Natural killer cell treated with Interleukin-12 subunit alpha and Interleukin-12 subunit beta and Interleukin-15 and Interleukin-18, amount 100 ng/mL, for 72 hours (primary cell): ENCODE measurements at places on chromosomes 4 and X.

DNA sequence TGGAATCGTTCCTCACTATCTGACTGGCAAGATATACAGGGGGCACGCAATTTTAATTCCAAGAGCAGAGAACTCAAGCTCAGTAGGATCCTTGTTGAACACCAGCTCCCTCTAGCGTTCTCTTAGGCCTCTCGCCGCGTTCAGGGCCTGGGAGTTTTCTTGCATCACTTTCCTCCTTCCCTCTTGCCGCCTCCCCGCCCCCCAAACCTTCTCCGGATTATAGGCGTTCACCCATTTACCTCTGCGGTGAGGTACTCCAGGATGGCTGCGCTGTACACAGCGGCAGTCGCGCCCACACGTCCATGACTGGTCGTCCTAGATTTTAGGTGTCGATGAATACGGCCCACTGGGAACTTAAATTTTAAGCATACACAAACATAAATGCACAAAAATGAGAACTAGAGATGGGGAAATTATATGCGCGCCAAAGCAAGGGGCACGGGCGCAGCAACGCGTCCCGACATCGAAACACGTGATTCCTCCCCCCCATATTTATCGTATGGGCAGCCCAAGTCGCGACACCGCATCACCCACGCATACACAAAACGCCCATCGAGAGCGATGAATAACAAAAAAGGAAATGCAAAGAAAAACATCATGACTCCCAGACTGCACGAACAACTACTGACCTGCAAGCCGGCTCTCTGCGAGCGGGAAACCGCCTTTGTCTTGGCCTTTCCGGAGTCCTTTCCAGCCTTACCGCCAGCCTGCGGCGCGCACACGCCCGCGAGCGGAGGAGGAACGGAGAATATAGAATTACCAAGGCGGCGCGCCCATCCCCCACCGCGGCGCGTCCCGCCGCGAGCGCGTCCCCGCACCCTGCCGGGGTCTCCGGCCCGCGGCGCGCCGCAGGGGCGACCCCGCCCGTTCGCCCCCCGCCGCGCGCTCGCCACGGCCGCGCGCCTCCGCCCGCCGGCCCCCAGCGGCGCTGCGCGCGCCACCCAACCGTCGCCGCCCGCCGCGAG, 759 bp downstream of the H2AZ1 start:
- peak; percentile 89 for DNase-seq
- no peak overlapping the region for H3K4me3 ChIP-seq
- peaks cover 23% of the 10 kb centered on the region for H3K4me1 ChIP-seq

DNA sequence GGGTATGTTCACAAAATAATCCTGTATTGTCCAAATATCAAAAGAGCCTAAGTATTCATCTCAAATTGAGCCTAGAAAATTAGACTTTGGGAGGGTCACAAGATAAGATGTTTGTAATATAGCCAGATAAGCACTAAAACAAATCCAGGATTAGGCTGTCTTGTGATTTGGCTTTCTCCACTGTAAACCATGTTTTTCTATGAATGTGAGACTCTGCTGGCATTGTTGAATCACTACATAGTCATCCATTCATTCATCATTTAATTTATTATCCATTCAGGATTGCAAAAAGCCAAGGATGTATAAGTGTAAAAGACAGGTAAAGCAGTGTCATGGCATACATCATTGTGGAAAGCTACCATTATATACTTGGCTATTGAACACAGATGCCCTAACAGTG, 148.0 kb downstream of the GRID2 start:
- H3K27me3 ChIP-seq, result no peaks in the 10 kb centered on the region
- no peak overlapping the region for H3K27ac ChIP-seq
- no peak overlapping the region for H3K4me3 ChIP-seq
- H3K4me1 ChIP-seq, result no peaks in the 10 kb centered on the region

DNA sequence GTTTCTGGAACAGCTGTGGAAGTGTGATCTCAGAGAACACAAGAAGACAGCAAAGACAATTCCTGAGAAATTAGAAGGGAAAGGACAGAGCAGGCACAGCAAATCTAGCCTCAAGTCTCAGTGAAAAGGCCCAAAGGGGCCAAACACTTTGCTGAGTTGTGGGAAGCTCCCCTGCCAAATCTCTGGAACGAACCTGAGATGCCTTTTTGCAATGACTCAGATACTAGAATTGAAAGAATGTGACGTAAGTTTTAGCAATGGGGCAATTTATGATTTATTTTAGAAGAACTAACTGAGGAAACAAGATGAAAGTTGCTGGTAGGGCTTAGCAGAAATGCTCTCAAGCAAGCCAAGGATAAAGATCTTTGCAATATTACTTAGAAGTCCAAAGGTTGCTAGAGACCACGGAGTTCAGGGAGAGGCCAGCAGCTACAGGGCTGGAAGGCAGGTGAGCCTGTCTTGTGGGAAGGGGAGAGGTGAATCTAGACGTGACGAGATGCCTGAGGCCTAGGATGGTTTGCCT, 92.8 kb downstream of the AMELX start:
- no peaks in the 10 kb centered on the region for H3K27me3 ChIP-seq
- no peak overlapping the region for H3K4me3 ChIP-seq
- no peaks in the 10 kb centered on the region for H3K36me3 ChIP-seq
- no peaks in the 10 kb centered on the region for H3K4me1 ChIP-seq

GRCh38 chr4:156169861-156170260, 216.2 kb upstream of the CTSO start:
- H3K36me3 ChIP-seq, result no peaks in the 10 kb centered on the region
- no peak overlapping the region for H3K4me3 ChIP-seq
- H3K4me1 ChIP-seq, result no peaks in the 10 kb centered on the region
- no peak overlapping the region for H3K27ac ChIP-seq
- no peaks in the 10 kb centered on the region for H3K27me3 ChIP-seq

DNA sequence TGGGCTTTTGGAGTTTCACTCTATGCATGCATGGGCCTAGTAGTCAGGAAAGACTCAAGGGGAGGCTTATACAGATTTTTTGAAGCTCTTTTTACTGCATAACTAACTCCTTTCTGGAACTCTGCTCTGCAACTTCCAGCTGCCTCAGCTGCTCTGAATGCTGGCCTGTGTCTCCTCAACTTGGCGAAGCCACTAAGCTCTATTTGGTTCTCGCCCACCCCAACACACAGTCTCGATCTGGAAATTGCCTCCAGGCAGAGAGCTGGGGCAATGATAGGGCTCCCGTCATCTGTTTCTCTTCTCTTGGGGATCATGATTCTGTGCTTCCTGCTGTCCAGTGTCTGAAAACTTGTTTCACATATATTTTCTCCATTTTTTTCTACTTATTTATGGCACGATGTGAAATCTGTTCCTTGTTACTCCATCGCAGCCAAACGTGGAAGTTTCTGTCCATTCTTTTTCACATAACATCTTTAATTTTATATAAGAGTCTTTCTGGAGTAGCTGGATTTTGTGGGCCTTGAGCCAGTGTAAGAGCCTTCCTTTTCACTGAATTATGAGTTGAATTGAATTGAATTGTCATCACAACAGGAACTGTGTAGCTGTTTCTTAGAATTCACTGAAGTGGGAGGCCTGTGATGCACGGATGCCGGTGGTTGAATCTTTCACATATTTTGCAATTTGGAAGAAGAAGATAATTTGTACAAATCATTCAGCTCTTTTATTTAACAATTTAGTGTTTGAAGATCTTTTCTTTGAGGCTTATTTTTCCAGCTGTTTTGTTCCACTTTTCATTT, 9.0 kb downstream of the ZNF275 start:
- H3K36me3 ChIP-seq, result peaks cover 19% of the 10 kb centered on the region
- H3K4me1 ChIP-seq, result peaks cover 49% of the 10 kb centered on the region
- H3K27ac ChIP-seq, result peak overlapping the region; percentile 82
- H3K27me3 ChIP-seq, result no peaks in the 10 kb centered on the region

DNA sequence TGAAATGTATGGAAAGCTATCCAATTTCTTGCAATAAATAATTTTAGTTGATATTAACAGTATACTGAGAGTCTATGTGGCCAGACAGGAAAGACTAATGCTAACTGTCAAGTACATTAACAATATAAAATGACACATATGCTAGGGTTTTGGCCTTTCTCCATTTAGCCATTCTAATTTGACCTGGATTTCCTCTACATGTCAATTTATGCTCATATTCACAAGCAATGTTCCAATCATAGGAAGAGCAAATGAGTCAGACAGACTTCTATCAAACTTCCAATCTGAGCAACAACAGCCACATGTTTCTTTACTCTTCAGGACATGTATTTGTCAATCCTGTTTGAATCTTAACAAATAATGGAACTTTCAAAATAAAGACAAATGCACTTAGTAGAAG, 53.6 kb downstream of the CORIN start:
- no peaks in the 10 kb centered on the region for H3K4me1 ChIP-seq
- peaks cover 10% of the 10 kb centered on the region for H3K27me3 ChIP-seq
- H3K27ac ChIP-seq, result no peak overlapping the region
- DNase-seq, result no peak

DNA sequence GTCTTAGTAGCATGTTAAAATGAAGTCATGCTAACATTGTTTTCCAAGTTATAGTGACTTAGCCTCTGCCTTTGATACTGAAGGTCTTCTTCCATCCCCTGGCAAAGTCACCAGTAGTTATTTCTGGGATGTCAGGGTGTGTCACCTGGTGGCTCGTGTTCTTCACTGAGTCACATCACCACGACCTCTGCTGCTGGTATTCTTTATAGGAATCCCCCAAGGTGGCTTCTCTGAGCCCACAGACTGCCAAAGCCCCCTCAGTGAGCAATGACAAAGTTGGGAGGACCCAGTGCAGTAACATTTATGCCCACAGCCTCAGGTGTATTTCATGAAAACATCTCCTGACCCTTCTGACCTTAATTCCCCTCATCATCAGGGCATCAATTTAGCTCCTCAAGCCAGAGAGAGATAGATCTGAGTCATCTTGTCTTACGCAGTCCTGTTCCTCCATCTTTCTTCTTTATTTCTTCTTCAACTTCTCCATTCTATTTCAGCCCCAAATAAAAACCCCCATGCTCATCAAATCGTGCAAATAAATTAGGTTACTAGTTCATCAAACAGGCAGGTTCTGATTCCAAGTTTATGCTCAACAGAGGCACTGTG, 29.3 kb upstream of the GPRIN3 start:
- no peak overlapping the region for H3K27ac ChIP-seq
- no peak for DNase-seq
- no peaks in the 10 kb centered on the region for H3K4me1 ChIP-seq
- H3K4me3 ChIP-seq, result no peak overlapping the region
- no peaks in the 10 kb centered on the region for H3K36me3 ChIP-seq

GRCh38 chr4:8834681-8835220, 36.9 kb downstream of the HMX1 start:
- no peak overlapping the region for H3K4me3 ChIP-seq
- H3K27me3 ChIP-seq, result peaks cover 2% of the 10 kb centered on the region
- H3K4me1 ChIP-seq, result no peaks in the 10 kb centered on the region
- no peaks in the 10 kb centered on the region for H3K36me3 ChIP-seq
- no peak for DNase-seq

GRCh38 chr4:16865209-16865896, 33.1 kb downstream of the LDB2 start:
- no peak overlapping the region for H3K4me3 ChIP-seq
- no peaks in the 10 kb centered on the region for H3K4me1 ChIP-seq
- no peaks in the 10 kb centered on the region for H3K27me3 ChIP-seq
- DNase-seq, result no peak
- no peaks in the 10 kb centered on the region for H3K36me3 ChIP-seq

- no peak overlapping the region for H3K4me3 ChIP-seq
- peaks cover 2% of the 10 kb centered on the region for H3K4me1 ChIP-seq
- peaks cover 9% of the 10 kb centered on the region for H3K36me3 ChIP-seq
- no peak overlapping the region for H3K27ac ChIP-seq
- peaks cover 2% of the 10 kb centered on the region for H3K27me3 ChIP-seq
- DNase-seq, result no peak
Measured at GRCh38 chr4:26842911-26843310, 17.7 kb upstream of the STIM2 start.

- no peaks in the 10 kb centered on the region for H3K27me3 ChIP-seq
- H3K27ac ChIP-seq, result no peak overlapping the region
- H3K4me1 ChIP-seq, result no peaks in the 10 kb centered on the region
- no peak for DNase-seq
- H3K36me3 ChIP-seq, result no peaks in the 10 kb centered on the region
Measured at GRCh38 chr4:85028910-85029309, 62.4 kb upstream of the WDFY3 start.

- H3K4me1 ChIP-seq, result no peaks in the 10 kb centered on the region
- H3K27ac ChIP-seq, result no peak overlapping the region
- no peak overlapping the region for H3K4me3 ChIP-seq
- peaks cover 12% of the 10 kb centered on the region for H3K27me3 ChIP-seq
Measured at GRCh38 chr4:78567500-78568060, 16.0 kb downstream of the ANXA3 start.

DNA sequence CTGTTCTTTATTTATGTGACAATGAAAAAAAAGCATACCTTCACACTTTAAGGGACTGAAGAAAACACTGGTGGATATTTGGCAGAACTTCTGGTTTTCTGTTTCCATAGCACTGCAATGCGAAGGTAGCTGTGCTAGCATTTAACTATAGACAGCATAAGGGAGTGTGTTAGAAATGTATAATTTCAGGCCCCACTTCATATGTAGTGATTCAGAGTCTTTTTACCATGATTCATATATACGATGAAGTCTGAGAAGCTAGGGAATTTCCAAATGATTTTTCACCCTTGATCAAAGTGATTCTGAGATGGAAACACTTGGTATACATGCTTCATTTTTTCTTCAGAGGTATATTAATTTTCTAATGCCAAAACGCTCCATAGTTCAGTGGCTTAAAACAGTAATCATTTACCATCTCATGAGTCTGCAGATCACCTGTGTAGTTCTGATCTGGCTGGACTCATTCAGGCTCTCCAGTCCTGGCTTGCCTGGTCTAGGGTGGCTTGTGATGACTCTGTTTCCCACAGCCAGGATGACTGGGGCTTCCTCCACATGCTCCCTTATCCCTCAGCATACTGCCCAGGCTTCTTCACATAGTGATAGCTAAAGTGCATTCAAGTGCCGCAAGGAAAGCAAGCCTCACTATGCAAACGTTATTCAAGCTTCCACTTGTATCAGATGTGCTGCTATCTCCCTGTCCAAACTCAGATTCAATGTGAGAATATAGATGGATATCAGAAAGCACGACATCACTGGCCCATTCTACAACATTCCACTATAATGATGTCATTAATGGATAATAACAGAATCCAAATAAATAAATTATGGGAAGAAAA, 790.1 kb downstream of the TECRL start:
- no peaks in the 10 kb centered on the region for H3K27me3 ChIP-seq
- no peak overlapping the region for H3K27ac ChIP-seq
- no peak overlapping the region for H3K4me3 ChIP-seq
- no peaks in the 10 kb centered on the region for H3K36me3 ChIP-seq
- DNase-seq, result no peak

DNA sequence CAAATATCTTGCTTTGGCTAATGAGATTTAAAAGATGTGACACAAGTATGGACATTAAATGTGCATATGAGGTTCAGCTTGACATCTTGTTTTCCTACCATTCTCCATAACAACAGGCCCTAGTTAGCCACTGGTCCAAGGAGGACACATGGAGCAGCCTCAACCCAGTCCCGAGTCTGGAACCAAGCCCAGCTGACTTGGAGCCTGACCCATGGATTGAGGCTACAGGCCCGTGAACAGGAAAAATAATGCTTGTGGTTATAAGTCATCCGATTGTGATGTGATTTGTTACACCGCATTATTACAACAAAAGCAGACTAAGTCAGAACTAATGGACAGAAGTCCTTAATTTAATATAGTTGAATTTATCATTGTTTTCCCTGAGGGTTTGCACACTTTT, 123.2 kb upstream of the BANK1 start:
- H3K27ac ChIP-seq, result no peak overlapping the region
- H3K4me3 ChIP-seq, result no peak overlapping the region
- H3K36me3 ChIP-seq, result no peaks in the 10 kb centered on the region
- H3K4me1 ChIP-seq, result no peaks in the 10 kb centered on the region
- no peak for DNase-seq
- H3K27me3 ChIP-seq, result peaks cover 8% of the 10 kb centered on the region

- no peak overlapping the region for H3K27ac ChIP-seq
- DNase-seq, result no peak
- H3K36me3 ChIP-seq, result no peaks in the 10 kb centered on the region
- no peaks in the 10 kb centered on the region for H3K27me3 ChIP-seq
- no peak overlapping the region for H3K4me3 ChIP-seq
- no peaks in the 10 kb centered on the region for H3K4me1 ChIP-seq
Measured at GRCh38 chrX:140440876-140441275, 64.0 kb downstream of the SOX3 start.
